ENCODE measurements at places on chromosomes 7 and 10.

GRCh38 chr7:7183061-7183837 lies 905 bp downstream of the C1GALT1 start:
- DNase-seq: peak; percentile 66

DNA sequence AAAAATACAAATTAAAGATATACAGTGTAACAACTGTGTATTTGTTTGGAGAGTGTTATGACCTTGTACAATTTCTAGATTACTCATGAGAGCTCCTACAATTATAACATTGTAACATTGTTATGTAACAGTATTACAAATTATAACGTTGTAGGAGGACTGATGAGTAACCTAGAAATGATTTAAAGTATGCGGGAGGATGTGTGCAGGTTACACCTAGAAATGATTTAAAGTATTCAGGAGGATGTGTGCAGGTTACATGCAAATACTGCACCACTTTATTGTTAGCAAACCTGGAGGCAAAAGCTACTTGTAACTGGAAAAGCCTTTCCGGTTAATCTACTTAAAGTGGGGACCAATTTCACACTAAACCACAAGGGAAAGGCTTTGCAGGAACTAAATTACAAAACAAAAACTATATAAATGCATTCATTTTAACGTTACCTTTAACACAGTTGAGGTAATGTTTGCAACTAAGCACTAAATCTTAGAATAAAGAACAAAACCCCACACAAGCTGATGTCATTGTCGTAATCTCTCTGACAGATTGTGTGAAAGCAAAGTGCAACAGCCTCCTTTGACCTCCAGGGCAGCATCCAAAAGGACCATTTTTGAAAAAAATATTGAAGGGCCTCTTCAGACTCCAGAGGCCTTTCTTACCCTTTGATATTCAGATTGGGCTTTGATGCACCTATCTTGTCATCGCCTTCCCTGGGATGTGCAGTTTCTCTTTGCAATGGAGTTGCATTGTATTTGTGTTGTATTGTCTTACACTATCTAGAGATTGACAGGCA lies 522.1 kb upstream of the FOXK1 start:
- DNase-seq: no peak

GRCh38 chr10:114432566-114433093 lies 28.3 kb upstream of the AFAP1L2 start:
- no peak for DNase-seq

DNA sequence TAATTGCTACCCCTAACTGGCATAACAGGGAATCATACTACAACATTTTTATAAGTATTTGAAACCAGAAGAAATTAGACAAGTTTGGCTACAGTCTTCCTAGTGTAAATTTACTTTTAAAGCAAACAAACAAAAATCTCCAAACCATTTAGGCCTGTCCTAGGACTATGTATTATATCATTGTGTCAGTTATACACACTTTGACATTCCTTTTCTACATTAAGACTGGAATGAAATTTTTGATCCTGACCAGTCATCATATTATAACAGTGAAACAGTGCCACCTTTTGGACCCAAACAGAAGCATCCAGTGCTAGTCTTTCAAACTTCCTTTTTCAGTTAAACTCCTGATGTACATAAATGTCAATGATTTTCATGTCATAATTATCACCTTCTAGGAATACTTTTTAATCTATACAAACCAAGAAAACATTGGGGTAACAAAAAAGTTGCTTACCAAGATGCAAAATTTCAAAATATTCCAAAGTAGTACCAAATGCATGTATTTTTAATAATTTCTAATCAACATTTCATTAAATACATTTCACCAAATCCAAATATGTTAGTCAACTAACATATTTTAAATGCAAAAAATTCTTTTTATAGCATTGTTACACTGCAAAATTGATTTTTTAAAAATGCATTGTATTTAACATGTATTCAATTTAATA lies 75.7 kb downstream of the IMMP2L start:
- no peak for DNase-seq

DNA sequence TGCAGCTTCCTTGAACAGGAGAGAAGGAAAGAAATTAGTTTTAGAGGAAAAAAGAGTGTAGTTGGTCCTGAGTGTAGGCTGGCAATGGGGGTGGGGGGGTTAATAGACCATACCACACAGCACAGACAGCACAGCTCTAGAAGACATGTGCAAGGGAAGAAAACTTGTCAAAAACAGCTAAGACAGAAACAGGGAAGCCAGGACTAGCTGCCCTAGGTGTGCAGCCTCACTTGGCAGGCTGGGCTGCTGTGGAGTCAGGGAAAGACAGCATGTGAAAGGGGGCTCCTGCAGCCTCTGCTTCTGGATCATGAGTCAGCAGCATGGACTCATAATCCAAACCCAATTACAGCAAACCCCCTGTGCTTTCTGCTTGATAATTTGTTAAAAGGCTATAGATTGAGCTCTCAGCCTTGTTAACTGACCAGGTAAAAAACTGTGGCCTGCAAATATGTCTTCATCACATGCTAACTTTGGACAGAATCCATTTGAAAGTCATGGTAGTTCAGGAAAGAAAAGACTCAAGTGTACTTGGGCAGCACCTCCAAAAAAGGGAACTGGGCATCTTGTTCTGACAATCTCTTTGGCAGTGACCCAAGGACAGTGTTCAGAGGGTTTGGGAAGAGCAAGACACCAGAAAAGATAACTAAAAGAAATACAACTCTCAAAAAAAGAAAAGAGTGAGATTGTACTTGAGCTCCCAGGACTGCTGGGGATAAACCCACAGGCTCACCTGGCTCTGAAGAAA lies 142.2 kb upstream of the VWC2 start:
- no peak for DNase-seq

DNA sequence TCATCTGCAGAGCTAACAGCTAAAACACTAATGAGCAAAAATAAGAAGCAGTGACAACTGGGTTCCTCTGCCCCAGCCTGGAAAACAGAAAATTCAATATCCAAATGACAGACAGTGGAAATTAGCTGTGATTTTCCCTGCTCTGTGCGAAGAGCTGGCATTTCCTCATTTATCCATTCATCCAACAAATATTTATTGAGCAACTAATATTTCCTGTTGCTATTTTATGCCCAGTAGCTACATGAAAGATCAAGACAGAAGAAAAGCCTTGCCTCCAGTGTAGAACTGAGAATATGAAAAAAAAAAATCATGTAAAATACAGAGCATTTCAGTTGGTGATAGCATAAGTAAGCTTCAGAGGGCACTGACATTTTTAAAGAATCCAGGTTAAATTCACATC lies 140.9 kb downstream of the ABCA13 start:
- no peak for DNase-seq

- no peak for DNase-seq
Measured at GRCh38 chr7:66779669-66780409, 39.3 kb downstream of the RABGEF1 start.

DNA sequence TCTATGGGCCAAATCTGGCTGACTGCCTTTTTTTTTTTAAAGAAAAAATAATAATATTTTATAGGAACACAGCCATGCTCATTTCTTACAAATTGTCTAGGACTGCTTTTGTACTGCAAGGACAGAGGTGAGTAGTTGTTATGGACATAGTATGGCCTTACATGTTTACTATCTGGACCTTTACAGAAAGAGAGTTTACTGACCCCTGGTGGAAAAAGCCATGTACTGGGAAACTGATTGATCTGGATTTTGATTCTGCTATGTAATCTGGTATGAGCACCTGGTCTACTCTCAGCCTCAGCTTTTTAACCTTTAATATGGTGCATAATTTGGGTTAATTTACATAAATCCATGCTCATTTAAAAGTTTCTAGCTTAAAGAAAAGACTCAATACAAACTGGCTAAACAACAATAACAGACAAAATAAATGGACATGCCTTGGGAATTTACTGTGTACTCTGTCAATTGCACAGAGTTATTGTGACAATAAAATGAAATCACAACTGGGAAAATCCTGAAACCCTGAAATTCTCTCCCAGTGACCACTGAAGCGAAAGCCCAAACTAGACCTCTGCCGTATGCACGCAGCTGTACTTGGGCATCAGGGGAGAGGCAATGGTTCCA lies 260.7 kb downstream of the BMPER start:
- no peak for DNase-seq

DNA sequence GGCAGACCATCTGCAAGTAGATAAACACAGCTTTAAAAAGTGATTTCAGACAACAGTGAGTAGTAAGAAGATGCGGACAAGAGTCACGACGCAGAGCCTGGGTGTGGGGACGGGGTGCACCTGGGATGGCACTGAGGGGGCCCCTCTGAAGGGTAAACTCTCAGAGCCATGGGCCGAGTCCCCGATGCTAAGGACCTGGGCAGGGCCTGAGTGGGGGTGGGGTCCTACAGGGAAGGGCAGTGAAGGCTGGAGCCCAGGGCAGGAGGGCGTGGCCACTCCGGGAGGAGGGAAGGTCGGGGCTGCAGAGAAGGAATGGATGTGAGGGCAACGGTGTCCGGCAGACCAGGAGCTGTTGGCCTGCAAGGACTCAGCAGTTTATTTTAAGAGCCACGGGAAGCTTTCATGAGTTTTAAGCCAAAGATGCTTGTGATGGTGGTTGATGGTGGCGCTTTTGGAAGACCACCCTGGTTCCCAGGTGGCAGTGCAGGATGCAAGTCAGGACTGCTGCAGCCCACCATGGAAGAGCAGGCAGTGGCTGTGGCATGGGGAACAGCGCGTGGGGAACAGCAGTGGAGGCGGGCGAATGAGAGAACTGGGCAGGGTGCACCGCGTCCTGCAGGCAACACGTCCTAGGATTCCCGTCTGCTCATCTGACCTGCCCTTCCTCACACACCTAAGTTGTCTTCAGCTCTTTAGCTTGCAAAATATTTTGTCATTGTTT lies 296.8 kb downstream of the DNAJB6 start:
- DNase-seq: no peak

DNA sequence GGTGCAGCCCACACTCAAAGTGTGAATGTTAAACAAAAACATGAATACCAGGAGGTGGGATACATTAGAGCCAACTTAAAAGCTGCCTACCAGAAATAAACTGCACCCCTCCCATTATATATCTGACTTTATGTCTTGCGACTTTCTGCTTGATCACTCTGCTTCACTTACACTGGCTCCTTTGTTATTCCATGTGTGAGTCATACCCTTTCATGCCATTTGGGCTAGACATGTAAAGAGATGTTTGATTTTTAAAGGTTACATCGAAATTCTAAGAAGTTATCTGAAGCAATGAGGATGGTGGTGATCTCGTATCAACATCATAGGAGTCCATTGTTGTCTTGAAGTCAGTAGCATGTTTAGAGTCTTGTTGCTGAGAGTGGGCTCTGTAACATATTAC lies 31.6 kb upstream of the ETV1 start:
- no peak for DNase-seq

- DNase-seq: no peak
Measured at GRCh38 chr10:17244700-17245365, 16.8 kb downstream of the VIM start.

- DNase-seq: no peak
Measured at GRCh38 chr10:86438091-86438749, 71.6 kb upstream of the GRID1 start.

DNA sequence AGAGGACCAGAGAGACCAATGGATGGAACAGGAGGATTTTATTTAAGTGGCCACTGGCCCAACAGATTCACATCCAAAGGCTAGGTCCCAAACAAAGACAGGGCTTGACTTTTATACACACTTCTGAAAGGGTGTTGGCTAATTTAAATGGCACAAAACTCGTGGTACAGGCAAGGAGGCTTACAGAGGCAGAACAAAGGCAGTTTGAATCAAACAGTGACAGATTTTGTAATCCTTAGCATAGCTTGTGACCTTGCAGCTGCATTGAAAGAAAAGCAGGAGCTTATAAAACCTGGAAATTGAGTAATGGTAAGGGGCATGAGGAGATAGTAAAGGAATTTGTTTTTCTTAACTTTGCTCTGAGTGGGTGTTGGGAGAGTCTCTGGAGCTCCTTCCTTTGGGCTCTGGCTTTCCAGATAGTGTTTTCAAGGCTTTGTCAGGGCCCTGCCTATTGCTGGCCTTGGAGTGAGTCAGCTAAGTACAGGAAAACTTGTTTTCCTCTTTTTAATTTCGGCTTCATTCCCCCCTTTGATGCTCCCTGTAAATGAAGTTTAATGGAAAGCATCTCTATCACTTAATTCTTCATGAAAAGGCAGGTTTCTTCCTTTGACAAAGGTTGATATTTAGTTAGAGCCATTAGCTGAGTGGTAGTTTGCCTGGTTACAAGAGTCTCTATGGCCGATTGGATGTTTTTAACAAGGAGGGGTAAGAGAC lies 96.9 kb downstream of the TRIM24 start:
- DNase-seq: no peak

GRCh38 chr10:124707551-124707950 lies 36.6 kb downstream of the FAM53B start:
- no peak for DNase-seq

DNA sequence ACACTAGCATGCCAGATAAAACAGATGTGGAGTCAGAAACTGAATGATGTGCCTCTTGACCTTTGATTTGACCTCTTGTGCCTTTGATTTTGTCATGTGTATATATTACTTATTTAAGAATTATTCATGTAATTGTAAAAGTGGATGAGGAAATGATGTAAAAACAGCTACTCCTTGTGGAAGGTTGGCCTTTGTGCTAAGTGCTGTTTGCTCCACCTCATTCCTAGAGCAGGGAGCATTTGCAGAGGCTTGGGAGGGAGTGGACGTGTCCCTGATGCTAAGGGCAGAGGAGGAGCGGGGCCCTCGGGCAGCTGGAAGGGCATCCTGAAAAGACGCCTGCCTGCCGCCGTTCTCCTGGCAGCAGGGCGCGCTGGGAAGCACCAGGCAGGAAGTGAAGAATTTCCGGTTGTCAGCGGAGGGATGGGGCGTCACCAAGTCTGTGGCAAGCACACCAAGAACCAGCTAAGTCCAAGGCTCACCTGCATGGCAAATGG lies 197.6 kb upstream of the ZNF32 start:
- DNase-seq: peak; percentile 64

GRCh38 chr7:81236560-81236959 lies 317.7 kb upstream of the SEMA3C start:
- no peak for DNase-seq

- DNase-seq: no peak
Measured at GRCh38 chr10:86371116-86371515, 4.5 kb upstream of the GRID1 start.

GRCh38 chr7:1362301-1362700 lies 97.0 kb downstream of the MICALL2 start:
- DNase-seq: no peak

- DNase-seq: no peak
Measured at GRCh38 chr10:101425535-101425934, 71.6 kb downstream of the BTRC start.

GRCh38 chr10:76869931-76870330 lies 767.7 kb downstream of the KCNMA1 start:
- DNase-seq: no peak

GRCh38 chr7:158975526-158976467 lies 119.4 kb downstream of the DYNC2I1 start:
- DNase-seq: peak; percentile 80

Measured in activated CD4-positive, alpha-beta T cell treated with anti-CD3 and anti-CD28 coated beads for 36 hours (primary cell).